ENCODE measurements at places on chromosomes 16 and 17. TPM values are rescaled to one million over a fixed set of nuclear protein-coding genes. Genes with fewer than 3 reads are reported as not detected.

PTX4 gene
- not detected for total RNA-seq

HSF4 gene
- total RNA-seq = 4.9 TPM

BEAN1 gene
- 0.04 TPM for total RNA-seq

OR1F1 gene
- total RNA-seq = not detected

ERBB2 gene
- 27.6 TPM for total RNA-seq

TBC1D3I gene
- not detected for total RNA-seq

GLP2R gene
- not detected for total RNA-seq

HSD17B2 gene
- 12.3 TPM for total RNA-seq

RPH3AL gene
- 0.31 TPM for total RNA-seq

CLEC18A gene
- 0.08 TPM for total RNA-seq

AGRP gene
- not detected for total RNA-seq

STX8 gene
- total RNA-seq = 73.6 TPM

MFAP4 gene
- total RNA-seq = not detected

CORO1A gene
- 10.9 TPM for total RNA-seq

FBXO31 gene
- 18.6 TPM for total RNA-seq

KCNJ16 gene
- not detected for total RNA-seq

NPTX1 gene
- total RNA-seq = 0.08 TPM

ZNF652 gene
- total RNA-seq = 6.0 TPM

TLCD2 gene
- 0.99 TPM for total RNA-seq

AOC2 gene
- 0.55 TPM for total RNA-seq

EME1 gene
- total RNA-seq = 2.1 TPM

RNF157 gene
- total RNA-seq = not detected

MYCBPAP gene
- 0.62 TPM for total RNA-seq

CAPNS2 gene
- total RNA-seq = 12.7 TPM

NEUROD2 gene
- not detected for total RNA-seq

THRA gene
- 11.3 TPM for total RNA-seq

NLRC3 gene
- not detected for total RNA-seq

ST3GAL2 gene
- total RNA-seq = 10.9 TPM

GUCY2D gene
- 0.04 TPM for total RNA-seq

METTL26 gene
- total RNA-seq = 161 TPM

TMIGD1 gene
- total RNA-seq = not detected

NXPH3 gene
- 0.08 TPM for total RNA-seq

PPP1R27 gene
- not detected for total RNA-seq

OTOP2 gene
- total RNA-seq = not detected

CACNG5 gene
- not detected for total RNA-seq

TPSG1 gene
- total RNA-seq = not detected

CDH3 gene
- total RNA-seq = 506 TPM

VMO1 gene
- total RNA-seq = 0.31 TPM

IGF2BP1 gene
- total RNA-seq = not detected
